ENCODE measurements at places on chromosomes 12 and 14. TPM values are rescaled to one million over a fixed set of nuclear protein-coding genes. Genes with fewer than 3 reads are reported as not detected.

SERPINA12 gene
- total RNA-seq, result not detected

ZDHHC22 gene
- total RNA-seq, result not detected

SERPINA9 gene
- not detected for total RNA-seq

FKBP11 gene
- 41.3 TPM for total RNA-seq

CSRP2 gene
- 13.1 TPM for total RNA-seq

DNA sequence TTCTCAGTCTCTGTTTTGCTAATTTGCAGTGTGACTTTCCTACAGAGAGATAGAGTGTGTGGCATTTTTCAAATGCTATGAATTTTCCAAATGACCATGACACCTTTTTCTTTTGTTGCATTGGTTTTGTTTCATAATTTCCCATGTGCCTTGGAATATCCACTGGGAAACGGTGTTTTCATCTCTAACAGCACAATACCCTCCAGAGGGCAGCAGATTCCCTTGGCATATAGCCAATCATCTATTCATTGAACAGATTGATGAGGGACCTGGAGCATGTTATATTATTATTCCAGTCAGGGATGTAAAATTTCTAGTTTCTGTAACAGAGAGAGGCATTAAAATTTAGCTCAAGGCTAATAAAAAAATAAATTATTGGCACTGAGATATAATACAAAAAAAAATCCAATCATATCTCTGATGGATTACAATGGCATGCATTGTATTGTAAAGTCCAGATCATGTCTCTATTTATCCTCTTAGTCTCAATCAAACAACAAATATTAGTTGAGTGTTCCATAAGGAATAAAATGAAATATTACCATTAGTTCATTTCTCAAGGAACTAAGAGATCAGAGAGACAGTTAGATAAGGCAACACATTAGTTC is 29.6 kb upstream of the NTN4 start:
- no peak for DNase-seq

DNA sequence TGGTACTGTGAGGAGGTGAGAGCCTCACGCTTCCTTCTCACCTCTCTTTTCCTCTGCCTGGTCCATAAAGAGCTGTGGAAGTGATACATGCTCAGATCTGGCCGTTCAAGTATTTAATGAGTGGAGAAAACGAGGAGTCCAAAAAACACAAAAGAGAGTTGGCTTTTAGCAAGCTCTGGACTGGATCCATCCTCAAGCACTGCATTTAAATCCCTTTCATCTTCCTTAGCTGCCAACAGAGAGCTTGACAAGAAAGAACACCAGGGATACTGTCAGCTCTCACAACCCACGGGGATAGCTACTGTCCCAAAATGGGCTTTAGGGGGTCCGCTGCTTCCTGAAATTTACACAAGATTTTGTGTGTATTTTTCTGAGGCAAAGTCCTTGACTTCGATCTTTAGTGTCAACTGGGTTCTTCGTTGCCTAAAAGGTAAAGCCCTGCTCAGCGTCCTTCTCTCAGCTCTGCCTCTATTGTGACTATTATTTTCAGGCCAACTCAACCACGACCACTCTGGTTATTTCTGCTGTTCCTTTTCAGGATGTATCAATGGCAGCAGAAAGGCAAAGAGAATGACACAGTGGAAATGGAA is 120.9 kb downstream of the TMTC1 start:
- DNase-seq, result no peak

DNA sequence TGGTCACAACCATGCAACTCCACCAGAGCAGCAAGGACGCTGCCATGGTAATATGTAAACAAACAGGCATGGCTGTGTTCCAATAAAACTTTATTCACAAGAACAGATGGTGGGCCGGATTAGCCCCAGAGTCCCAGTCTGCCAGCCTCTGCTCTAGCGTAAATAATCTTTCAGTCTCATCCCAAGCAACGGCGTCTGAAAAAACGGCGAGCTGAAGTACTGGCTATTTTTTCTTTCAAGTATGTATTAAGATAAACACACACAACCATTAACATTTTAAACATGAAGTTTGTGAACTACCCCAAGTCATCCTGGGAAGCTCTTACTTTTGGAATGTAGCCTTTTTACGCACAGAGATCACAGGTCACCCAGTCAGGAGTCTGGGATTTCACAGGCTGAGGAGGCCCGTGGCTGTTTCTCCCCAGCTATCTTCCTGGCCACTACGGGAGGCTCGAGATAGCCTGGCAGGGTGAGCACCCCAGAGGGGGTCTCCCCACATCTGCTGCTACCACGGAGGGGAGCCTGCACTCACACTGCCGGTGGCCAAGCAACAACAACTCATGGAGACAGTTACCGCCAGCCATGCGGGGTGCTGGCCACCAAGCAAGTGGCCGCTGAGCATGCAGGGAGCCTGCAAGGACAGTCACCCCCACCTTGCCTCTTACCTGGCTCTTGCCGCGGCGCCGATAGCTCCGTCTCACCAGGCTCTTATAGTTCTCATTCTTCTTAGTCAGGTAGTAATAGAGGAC is 124.6 kb downstream of the RFLNA start:
- DNase-seq, result no peak

DNA sequence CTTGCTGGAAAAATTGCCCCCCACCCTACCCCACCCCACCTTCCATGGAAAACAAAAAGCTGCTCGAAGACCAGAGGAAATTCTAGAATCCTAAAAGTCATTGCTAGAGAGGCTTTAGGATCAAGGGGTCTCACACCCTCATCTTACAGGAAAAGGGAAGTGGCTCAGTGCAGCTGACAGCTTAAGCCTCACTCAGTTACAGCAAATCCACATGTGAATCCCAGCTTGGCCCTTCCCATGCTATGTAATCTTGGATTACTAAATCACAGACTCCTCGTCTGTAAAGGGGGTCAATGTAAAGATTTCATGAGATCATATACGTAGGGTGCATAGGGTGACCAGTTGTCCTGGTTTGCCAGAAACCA is 25.9 kb downstream of the CMKLR1 start:
- DNase-seq, result no peak

DNA sequence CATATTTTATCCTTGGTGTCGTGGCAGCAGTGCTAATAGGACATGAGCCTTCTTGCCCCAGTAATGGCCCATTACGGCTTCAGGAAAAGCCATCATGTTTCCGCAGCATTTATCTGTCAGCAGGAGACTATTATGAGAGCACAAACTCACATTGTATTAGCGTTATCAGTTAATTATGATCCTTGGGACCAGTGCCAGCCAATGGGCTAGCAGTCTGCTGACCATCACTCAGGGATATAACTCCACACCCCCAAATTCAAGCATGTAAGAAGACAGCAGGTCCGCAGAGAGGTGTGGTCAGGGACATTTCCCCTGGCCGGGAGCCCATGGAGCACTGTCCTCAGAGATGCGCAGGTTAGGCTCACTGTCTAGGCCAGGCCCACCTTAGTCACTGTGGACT is 4.9 kb upstream of the ESRRB start:
- DNase-seq, result no peak

GRCh38 chr14:78440356-78440894 is 270.3 kb downstream of the NRXN3 start:
- DNase-seq, result no peak

- DNase-seq, result no peak
Observed at GRCh38 chr14:45998554-45998953, 653.0 kb downstream of the RPL10L start.

- no peak for DNase-seq
Observed at GRCh38 chr12:101536069-101536674, 58.6 kb upstream of the MYBPC1 start.

- DNase-seq, result no peak
Observed at GRCh38 chr12:20492251-20492760, 124.0 kb downstream of the PDE3A start.

DNA sequence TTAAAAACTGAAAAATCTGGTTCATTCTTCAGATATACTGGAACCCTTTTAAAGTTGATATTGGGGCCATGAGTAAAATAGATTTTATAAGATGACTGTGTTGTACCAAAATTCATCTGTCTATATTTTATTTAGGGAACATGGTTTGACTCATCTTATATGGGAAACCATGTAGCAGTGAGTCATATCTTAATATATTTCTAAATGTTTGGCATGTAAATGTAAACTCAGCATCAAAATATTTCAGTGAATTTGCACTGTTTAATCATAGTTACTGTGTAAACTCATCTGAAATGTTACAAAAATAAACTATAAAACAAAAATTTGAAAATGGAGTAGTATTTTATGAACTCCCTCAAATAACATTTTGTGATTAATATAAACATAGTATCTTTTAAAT is 14.2 kb downstream of the PTGER2 start:
- DNase-seq, result no peak

DNA sequence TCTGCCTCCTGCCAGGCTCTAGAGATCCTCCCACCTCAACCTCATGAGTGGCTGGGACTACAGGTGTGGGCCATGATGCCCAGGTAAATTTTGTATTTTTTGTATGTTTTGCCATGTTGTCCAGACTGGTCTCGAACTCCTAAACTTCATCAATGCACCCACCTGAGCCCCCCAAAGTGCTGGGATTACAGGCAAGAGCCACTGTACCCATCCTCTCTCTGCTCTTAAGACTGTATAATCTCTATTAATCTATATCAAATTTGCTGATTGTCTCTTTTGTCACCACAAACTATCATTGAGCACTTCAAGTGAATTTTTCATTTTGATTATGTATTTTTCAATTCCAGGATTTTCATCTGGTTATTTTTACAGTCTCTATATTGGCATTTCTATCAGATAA is 440.3 kb downstream of the NOVA1 start:
- no peak for DNase-seq

DNA sequence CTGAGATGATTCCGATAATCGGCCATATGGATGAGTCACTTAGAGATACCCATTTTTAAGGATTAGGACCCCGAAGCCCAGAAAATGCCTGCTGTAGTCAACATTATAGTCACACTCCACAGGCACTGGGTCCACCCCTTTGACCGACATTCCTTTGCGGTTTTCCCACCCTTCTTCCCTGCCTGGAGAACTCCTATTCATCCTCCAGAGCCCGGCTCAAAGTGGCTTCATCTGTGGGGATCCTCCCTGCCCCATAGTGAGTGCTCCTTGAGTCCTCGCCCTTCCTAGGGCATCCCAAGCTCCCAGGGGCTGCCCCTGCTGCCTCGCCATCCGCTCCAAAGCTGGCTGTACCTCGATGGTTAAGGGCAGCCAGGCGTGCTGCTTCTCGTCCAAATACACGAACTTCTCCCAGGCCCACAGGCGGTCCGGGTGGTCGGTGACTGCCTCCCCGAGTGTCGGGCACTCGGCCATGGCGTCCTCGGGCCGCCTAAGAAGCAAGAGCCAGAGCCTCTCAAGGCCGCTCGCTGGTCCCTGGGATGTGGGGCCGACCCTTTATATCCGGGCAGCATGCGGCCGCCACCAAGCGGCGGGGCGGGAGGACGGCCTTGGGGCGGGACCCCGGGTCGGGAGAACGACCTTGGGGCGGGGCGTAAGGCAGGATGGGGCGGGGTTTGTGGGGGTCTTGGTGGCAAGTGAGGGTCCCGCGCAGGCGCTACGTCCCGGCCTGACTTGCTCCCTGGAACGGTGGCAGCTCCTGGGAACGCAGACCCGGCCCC is at the start of gene TCL1A:
TSS of gene TCL1A (minus strand) at position 530 of the 776 bp plus-strand sequence. CDS start at position 471, 59 bp downstream.
- no peak for DNase-seq

GRCh38 chr12:64995816-64996215 is 125.3 kb downstream of the WIF1 start:
- DNase-seq, result no peak

- no peak for DNase-seq
Observed at GRCh38 chr12:92489781-92490180, 213.0 kb upstream of the PLEKHG7 start.

- DNase-seq, result no peak
Observed at GRCh38 chr12:116547955-116548501, 11.2 kb upstream of the MAP1LC3B2 start.

DNA sequence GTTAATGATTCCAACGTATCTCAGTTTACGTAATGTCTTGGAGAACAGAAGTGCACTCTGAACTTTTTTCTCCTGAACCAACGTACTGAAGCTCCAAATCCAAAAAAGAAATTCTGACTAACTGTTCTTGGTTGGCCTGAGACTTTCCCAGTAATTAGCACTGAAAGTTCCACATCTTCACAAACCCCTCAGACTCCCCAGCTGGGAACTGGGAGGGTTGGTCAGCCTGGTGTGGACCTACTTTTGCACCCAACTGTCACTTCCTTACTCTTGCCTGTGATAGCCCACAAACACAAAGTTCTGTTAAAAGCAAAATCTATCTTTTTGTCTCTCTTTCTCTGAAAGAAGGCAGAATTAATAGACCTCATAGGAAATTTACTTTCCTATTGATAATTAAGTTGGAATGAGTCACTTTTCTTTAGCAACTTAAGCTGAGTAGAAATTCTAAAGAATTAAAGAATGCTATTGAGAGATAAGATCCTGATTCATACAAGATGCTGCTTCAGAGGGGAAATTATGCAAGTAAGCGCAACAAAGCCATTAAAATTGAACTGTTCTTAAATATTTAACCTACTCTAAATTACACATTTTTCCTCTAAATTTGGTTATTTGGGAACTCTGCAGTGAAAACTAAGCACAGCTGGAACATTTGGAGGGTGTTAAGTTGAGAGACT is 155.0 kb downstream of the EPS8 start:
- no peak for DNase-seq

- no peak for DNase-seq
Observed at GRCh38 chr12:125038976-125039625, 26.1 kb upstream of the AACS start.

DNA sequence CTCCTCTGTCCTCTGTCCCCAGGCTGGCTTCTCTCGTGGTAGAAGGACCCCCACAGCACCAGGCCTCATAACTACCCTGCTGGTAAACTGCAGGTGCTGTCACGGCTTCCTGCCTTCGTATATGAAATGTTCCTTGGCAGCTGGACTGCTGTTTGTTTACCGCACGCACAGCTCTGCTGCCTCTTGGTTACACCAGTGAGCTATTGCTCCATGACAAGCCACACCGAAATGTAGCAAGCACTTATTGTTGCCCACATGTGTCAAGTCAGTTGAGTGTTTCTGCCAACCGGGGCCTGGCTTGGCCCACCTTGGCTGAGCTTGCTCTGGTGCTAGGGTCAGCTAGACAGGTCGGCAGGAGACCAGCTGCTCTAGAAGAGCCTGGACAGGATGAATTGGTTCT is 21.7 kb upstream of the TCL1B start:
- no peak for DNase-seq

DNA sequence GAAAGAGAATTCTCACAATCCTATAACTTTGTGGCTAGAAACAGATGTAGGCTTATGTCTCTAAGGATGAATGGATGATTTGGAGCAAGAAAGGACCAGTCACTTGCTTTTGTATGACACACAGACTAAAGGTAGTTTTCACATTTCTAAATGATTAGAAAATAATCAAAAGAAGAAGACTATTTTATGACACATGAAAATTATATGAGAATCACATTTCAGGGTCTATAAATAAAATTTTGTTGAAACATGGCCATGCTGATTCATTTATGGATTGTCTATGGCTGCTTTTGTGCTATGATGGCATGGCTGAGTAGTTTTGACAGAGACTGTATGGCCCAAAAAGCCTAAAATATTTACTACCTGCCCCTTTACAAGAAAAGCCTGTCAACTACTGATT is 49.4 kb upstream of the FRMD6 start:
- no peak for DNase-seq

GRCh38 chr14:101564819-101565698 is 3.8 kb downstream of the DIO3 start:
- DNase-seq, result peak; percentile 15

GRCh38 chr14:80324649-80325048 is 113.3 kb upstream of the DIO2 start:
- DNase-seq, result no peak
